ENCODE measurements at places on chromosomes 1 and 21.

- no peak for DNase-seq
Observed at GRCh38 chr1:221575605-221576004, 166.3 kb downstream of the DUSP10 start.

DNA sequence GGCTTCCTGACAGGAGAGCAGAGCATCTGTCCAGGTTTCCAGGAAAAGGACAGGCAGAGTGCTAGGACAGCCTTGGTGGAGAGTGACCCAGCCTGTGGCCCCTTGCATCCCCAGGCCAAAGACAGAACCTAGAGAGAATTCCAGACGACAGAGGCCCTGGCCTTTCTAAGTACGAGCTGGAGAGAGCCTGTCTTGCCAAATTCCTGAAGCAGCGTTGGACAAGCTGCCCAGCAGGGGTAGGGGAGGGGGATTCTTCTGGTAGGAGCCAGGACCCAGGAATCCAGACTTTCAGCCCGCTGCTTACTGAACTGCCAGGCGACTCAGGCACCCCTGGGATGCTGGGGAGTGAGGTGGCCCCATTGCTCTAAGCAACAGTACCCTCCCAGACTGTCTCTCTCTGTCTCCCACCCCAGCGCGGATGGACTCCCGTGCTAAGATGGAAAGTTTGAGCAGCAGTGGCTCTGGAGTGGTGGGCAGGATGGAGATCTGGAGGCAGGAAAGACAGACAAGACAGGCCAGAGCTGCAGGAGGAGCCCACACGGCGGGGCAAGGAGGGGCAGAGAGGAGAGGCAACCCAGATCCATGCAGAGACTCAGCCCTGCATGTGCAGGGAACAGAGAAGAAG, 8.8 kb upstream of the PEAR1 start:
- DNase-seq, result no peak

GRCh38 chr1:177964336-177964735, 5.5 kb downstream of the SEC16B start:
- DNase-seq, result no peak

- DNase-seq, result no peak
Observed at GRCh38 chr1:91797164-91797563, 88.8 kb downstream of the TGFBR3 start.

DNA sequence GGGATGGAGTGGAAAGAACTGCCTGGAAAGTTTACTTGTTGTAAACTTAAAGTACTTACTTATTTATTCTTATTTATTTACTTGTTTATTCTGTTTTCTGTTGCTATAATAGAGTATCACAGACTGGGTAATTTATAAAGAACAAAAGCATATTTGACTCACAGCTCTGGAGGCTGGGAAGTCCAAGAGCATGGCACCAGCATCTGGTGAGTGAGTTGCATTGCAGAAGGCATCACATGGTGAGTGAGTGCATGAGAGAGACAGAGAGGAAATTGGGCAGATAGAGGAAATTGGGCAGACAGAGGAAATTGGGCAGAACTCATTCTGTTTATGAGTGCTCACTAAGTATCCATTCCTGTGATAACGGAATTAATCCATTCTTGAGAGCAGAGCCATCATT, 11.6 kb upstream of the RGSL1 start:
- DNase-seq, result no peak

- DNase-seq, result no peak
Observed at GRCh38 chr1:52402860-52403240, 1.4 kb downstream of the ORC1 start.

GRCh38 chr1:45340816-45341466, 701 bp upstream of the MUTYH start:
- no peak for DNase-seq

- no peak for DNase-seq
Observed at GRCh38 chr1:192350356-192350755, 33.6 kb downstream of the RGS21 start.

DNA sequence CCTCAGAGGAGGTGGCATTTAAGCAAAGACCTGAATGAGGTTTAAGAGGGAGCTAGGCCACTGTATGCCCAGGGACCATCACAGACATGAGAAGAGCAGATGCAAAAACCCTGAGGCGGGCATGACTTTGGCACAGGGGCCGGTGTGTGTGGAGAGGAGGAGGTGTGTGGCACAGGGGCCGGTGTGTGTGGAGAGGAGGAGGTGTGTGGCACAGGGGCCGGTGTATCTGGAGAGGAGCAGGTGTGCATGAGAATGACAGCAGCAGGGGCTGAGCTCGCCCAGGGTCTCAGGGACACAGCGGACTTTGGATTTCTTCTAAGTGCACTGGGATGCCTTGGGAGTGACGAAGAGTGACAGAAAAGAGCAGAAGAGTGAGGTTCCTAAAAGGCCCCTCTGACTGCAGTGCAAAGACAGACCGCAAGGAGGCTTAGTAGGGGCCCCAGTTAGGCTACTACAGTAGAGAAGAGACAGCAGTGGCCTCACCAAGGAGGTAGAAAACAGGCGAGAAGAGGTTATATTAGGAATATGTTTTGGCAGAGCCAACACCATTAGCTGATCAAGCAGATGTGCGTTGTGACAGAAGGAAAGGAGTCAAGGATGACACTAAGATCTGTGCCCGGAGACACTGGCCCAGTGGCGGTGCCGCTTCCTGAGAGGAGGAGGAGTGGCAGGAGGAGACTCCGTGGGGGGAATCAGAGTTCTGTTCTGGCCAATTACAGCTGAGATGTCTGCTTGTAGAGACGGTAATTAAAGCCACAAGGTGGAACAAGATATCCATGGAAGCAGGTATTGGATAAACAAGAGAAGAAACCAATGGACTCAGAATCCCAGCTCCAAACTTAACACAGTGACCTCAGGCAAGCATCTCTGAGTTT, 18.4 kb downstream of the ZBTB17 start:
- no peak for DNase-seq

GRCh38 chr1:214983126-214983869, 99.2 kb upstream of the KCNK2 start:
- DNase-seq, result no peak

DNA sequence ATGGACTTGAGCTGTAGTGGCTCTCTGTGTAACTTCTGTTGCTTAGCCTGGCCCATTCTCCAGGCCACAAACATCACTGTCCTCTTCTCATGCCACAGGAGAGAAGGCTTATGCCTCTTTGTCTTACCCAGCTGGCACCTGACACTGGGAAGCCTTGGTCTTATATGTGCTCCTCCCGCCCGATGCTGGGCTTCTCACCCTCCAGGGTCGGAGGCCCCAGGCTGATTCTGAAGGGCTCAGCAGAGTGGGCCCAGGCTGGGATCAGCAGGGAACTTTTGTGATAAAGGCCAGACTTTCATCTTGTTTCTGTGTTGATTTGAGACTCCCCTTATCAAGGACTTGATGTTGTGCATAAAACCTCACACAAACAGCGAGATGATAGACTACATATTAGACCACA, 29.8 kb downstream of the TRPM2 start:
- DNase-seq, result no peak

DNA sequence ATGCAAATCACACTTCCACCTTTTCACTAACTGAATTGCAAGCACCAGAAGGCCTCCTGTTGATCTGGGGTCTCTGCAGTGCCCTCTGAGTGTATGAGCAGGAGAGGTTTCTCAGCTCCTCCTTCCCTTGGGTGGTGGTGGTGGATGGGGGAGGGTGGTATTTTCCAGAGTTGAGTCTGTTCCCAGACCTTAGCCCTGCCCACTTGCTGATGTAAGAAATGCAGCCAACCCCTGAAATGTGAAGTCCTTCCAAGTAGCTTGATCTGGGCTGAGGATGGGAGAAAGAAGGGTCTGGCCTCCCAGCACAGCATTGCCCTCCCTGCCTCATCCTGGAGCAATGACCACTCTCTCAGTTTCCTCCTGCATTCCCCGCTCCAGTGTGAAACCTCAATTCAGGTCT, 6.3 kb upstream of the FOXD2 start:
- no peak for DNase-seq

GRCh38 chr1:98344731-98345130, 316.8 kb upstream of the SNX7 start:
- DNase-seq, result no peak

GRCh38 chr1:13813398-13814012, 113.5 kb downstream of the PRDM2 start:
- DNase-seq, result no peak

GRCh38 chr1:84836145-84836544, 56.9 kb downstream of the LPAR3 start:
- no peak for DNase-seq

DNA sequence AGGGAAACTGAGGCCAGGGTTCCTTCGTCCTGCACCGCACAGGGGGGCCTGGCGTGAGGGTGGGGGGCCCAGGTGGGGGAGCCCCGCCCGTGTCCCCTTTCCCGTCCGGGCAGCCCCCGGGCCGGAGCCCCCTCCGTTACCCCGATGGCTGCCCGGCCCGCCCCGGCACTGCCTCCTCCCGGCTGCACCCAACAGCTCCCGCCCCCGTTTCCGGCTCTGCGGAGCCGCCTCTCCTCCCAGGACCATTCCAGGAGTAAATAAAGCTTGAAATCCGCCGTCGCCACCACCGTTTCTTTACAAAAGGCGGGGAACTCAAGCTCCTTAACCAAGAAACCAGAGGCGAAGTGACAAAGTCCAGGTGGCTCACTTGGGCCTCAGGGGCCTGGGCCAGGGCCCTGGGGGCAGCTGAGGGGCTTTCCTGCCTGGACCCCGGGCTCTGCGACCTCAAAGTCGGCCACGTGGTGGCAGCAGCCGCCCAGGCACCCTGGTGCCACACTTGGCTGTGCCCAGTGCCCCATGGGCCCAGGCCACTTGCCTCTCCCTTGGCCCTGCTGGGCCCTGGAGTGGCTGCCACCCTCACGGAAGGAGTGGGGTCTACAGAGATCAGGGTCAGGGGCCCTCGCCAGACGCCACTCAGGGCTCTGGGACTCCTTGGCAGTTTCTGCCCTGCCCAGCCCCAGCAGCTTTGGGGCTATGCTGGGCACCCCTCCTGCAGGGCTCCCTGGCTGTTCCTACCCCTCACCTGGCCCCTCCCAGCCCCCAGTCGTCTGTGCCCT, 514 bp upstream of the FAAP20 start:
- peak; percentile 61 for DNase-seq

- DNase-seq, result no peak
Observed at GRCh38 chr1:178692564-178693327, 32.3 kb upstream of the RALGPS2 start.

- no peak for DNase-seq
Observed at GRCh38 chr1:4976859-4977440, 322.5 kb downstream of the AJAP1 start.

- no peak for DNase-seq
Observed at GRCh38 chr1:193729429-193729828, 543.0 kb upstream of the B3GALT2 start.

- DNase-seq, result no peak
Observed at GRCh38 chr1:7993593-7994479, 32.3 kb downstream of the ERRFI1 start.

Data from hippocampal formation (tissue), 2 donors.